Right cardiac atrium (tissue), 5 donors: ENCODE measurements at places on chromosomes 5 and 9. TPM values are rescaled to one million over a fixed set of nuclear protein-coding genes. Genes with fewer than 3 reads are reported as not detected.
A peak's percentile ranks its signal among the peaks of the same experiment; 100 is the strongest.

TMEM167A gene
- total RNA-seq, result 55.0 TPM

PCDHB3 gene
- 1.4 TPM for total RNA-seq

OLFM1 gene
- 8.8 TPM for total RNA-seq

FBP2 gene
- not detected for total RNA-seq

SMC5 gene
- total RNA-seq, result 24.4 TPM

SLC6A19 gene
- not detected for total RNA-seq

SLC4A9 gene
- total RNA-seq, result 0.26 TPM

GRCh38 chr9:130445268-130445983 is 665 bp downstream of the ASS1 start:
- DNase-seq, result peak; percentile 89

DNA sequence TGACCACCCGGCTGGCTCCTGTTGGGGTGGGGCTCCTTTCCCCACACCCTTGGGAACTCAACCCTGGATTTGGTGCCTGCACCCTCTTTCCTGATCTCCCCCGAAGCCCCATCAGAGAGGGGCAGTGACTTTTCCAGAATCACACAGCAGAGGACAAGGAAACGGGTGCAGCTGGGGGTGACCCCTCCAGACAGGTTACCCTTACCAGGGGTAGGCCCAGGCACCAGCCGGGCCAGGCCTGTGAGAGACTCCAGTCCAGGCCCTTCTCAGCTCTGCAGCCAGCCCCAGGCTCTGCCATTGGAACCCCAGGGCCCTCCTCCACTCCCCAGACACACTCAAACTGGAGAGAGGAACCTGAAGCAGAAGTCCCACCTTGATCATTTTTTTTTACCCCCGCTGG is 19.0 kb upstream of the PHYHD1 start:
- no peak for DNase-seq

DNA sequence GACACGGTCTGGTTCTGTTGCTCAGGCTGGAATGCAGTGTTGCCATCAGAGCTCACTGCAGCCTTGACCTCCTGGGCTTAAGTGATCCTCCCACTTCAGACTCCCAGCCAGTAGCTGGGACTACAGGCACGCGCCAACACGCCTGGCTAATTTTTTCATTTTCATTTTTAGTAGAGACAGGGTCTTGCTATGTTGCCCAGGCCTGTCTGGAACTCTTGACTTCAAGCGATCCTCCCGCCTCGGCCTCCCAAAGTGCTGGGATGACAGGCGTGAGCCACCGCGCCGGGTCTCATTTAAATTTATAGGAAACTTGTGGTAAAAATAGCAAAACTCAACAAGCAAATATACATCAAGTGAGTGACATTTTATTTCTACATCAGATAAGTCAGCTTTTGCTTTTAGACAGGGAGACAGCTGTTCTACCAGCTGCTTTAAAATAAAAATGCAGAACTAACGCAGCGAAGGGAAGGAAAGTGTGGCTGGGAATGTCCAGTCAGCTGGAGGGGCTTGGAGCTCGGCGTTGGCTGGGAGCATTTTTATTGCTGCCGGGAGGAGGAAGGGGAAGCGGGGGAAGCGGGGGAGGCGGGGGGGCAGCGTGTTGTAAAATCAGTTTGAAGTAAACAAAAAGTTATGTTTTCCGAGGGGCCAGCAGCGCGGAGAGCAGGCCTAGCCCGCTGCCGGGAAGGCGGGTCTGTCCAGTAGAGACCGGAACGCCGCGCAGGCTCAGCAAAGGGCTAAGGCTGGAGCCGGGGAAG is 707 bp upstream of the ZFYVE16 start:
- DNase-seq, result peak; percentile 33

GRCh38 chr5:61965490-61965889 is 340.5 kb upstream of the KIF2A start:
- DNase-seq, result no peak

- DNase-seq, result no peak
Measured at GRCh38 chr9:77712533-77713130, 64.5 kb upstream of the GNA14 start.

DNA sequence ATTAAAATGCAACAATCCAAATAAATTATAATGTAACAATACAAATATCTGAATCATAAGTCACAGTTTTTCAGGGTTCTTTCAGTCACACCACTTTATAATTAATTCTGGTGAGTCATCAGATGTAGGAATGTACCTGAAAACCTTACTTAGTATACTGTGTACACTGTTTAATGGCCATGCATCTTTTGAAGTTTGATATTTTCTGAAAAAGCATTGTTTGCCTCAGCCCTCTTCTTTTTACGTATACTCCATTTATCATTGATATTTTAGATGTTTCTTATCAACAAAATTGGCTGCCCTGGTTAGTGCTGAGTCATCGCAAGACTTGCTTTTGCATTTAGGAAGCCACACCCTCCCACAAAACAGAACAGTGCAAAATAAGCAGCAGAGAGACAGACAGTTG is 218.6 kb downstream of the PJA2 start:
- no peak for DNase-seq

- no peak for DNase-seq
Measured at GRCh38 chr5:157594257-157594656, 18.7 kb upstream of the ADAM19 start.

GRCh38 chr9:128001779-128002298 is 21.1 kb upstream of the EEIG1 start:
- DNase-seq, result no peak

DNA sequence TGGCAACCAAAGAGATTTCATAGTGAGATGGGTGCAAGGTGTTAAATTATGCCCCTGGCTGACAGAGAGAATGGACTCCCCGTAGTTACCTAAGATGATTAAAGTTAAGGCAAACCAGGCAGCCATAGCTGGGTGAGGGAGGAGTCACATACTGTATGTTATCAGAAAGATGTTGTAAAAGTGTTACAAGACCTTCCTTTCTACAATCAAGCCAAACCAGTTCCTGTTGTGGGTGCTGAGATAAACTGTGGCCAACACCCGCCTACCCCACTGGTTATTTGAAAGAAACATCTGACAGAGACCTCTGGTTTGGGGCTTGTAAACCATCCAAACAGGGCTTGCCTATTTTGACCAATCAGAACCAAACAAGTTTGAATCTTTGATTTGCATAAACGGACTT is 684.7 kb upstream of the NUDT12 start:
- no peak for DNase-seq

DNA sequence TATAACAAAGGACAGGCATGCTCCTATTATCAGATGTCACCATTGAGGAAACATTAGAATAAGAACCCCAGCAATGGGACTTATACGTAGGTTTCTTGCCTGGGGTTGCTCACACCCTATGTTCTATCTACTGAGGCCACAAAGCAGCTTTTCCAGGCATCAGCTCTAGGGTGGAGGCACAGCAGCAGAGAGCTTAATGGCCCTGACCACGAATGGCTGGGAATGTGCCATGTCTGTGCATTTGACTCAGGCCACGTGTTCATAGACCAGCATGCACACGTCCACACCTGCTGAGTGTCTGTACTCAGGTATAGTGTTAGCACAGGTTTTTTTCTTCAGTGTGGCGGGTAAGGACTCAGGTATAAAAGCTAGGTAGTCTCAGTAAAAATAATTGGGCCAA is 129.4 kb downstream of the AOPEP start:
- DNase-seq, result no peak

- no peak for DNase-seq
Measured at GRCh38 chr9:132071847-132072507, 7.7 kb downstream of the MED27 start.

GRCh38 chr5:72386639-72387038 is 66.5 kb downstream of the PTCD2 start:
- DNase-seq, result no peak

- peak; percentile 72 for DNase-seq
Measured at GRCh38 chr9:84856181-84856632, 186.7 kb downstream of the NTRK2 start.
